ENCODE measurements at places on chromosomes 12 and 14.

DNA sequence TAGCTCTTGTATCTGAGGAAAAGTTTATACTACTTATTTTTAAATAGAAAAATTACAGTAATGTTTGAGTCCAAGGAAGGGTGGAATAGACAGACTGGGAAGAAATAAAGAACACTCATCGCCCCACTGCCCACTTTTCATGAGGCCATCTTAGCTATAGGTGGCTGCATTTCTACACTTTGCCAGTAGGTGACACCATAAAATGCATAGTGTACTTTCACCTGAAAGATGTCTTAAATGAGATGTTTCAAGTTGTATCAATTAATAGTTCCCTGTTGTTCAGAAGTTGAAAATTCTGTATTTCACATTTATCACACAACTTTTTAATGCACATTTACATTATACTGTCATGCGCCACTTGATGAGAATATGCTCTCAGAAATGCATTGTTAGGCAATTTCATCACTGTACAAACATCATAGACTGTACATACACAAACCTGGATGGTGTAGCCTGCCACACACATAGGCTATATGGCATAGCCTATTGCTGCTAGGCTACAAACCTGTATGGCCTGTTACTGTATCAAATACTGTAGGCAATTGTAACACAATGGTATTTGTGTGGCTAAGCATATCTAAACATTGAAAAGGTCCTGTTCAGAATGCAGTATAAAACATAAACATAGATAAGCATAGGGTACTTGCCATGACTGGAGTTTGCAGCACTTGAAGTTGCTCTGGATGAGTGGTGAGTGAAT lies 27.6 kb downstream of the PMCH start:
- DNase-seq: no peak

- no peak for DNase-seq
Observed at GRCh38 chr14:91891721-91892220, 24.4 kb upstream of the TC2N start.

DNA sequence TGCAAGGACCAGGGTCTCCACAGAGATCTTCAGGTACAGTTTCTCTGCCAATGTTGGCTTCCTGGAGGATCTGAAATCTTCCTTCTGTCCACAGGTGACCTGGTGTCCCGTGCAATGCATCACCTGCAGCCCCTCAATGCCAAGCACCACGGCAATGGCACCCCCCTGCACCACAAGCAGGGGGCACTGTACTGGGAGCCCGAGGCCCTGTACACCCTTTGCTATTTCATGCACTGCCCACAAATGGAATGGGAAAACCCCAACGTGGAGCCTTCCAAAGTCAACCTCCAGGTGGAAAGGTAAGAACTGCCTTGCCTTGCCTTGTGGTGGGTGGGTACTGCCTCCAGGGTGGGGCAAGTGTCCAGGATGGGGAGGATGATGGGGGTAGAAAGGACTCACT lies 141.8 kb upstream of the PWP1 start:
- no peak for DNase-seq

DNA sequence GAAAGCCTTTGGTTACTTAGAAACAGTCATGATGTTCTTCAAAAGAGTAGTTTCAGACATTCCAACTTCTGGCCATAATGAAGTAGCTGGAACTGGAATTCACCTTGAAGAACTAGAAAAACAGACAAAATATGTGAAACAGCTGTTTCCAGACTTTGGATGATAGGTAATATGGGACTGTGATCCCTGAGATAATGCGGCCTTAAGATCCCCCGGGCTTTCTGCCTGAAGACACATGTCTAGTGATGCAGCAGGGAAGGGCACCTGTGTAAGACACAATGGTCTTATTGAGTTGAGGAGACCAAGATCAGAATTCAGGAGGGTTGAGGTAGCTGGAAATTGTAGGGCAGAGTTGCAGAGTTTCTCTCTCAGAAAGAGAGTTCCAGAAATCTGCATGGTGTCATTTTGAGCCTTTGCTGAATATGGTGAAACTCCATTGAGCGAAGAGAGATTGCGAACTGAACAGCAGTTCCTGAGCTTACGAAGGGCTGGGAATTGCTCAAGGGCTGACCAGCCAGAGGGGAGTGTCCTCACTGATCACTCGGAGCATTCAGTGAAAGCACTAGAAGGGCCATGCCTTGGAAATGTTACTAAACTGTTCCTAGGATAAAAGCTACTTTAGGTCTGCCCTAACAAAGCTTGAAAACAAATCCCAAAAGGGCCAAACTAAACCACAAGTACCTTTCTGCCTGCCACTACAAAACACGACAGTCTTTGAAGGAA lies 41.7 kb upstream of the FRS2 start:
- no peak for DNase-seq

DNA sequence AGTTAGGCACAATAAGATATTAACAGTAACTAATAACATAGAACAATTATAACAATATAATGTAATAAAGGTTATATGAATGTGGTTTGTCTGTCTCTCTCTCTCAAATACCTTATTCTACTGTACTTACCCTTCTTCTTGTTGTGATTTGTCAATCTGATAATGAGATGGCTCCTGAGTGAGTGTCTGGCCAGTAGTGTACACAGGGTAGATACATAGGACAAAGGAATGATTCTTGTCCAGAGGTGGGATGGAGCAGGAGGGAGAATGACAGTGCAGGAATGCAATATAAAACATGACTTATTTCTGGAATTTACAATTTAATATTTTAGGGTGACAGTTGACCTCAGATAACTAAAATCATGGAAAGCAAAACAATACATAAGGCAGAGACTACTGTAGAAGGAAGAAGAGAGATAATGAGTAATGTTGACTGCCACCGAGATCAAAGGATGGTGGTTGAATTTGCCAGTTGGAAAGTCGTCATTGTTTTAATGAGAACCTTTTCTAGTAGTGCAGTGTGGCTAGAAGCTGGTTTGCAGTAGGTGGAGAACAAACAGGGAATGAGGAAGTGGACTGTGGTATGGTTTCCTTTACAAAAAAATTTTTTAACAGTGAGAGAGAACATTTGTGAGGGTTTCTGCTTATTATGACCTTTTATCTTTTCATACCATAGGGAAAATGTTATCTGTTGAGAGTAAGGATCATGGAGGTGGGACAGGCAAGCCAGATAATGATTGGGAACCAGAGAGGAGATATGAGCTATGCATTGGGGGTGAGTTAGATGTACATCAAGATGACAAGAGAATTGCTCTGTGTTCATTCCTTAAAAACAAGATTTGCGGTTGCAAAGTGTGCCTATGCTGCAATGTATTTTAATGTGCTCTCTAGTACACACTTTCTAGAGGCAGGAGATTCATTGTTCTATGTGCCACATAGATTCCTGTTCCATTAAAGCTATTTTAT lies 458.3 kb downstream of the BTG1 start:
- DNase-seq: peak; percentile 63

DNA sequence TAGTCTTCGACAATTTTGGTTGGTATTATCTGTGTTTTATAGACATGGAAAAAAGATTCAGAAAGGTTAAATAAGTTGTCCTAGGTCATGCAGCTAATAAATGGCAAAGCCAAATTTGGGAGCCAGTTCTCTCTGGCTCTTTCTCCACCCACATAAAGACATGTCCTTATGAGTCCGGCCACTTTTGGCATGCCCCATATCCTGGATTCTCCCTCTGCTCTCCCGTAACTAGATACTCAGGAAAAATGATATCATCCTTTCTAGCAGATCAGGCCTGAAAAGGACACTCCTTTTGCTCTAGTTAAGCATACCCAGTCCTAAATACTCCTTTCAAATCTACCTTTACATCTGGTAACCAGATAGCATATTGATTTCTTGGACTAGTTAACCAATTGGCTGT lies 64.4 kb downstream of the TTLL5 start:
- DNase-seq: no peak

DNA sequence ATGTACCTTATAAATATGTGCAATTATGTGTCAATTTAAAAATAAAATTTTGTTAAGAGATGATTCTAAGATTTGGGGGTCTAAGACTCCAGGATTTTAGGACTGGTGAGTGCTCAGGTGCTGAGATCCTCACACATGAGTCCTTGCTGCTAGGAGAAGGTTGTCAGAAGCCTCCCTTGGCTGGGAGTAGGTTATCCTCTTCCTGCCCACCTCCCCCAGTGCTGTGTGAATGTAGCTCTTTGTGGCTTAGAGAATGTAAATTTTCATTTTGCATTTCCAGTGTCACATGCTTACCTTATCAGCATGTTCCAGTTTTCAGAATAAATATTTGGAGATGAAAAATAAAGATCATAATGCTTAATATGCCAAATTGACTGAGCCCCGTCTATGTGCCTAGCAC lies 114.2 kb upstream of the MDM1 start:
- DNase-seq: no peak

DNA sequence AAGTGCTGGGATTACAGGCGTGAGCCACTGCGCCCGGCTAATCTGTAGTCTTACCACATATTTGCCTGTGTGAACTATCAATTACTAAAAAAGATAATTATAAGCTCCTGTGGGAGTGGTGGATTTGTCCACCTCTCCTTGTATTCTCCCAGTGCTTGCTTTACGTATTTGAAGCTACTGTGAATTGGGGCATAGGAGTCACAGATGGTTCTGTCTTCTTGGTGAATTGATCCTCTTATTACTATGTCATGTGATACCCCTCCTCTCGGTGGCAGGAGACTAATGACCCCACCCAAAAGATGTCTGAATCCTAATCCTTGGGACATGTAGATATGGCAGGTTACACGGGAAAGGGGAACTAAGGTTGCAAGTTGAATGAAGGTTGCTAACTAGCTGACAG lies 11.8 kb downstream of the GPR132 start:
- DNase-seq: no peak

DNA sequence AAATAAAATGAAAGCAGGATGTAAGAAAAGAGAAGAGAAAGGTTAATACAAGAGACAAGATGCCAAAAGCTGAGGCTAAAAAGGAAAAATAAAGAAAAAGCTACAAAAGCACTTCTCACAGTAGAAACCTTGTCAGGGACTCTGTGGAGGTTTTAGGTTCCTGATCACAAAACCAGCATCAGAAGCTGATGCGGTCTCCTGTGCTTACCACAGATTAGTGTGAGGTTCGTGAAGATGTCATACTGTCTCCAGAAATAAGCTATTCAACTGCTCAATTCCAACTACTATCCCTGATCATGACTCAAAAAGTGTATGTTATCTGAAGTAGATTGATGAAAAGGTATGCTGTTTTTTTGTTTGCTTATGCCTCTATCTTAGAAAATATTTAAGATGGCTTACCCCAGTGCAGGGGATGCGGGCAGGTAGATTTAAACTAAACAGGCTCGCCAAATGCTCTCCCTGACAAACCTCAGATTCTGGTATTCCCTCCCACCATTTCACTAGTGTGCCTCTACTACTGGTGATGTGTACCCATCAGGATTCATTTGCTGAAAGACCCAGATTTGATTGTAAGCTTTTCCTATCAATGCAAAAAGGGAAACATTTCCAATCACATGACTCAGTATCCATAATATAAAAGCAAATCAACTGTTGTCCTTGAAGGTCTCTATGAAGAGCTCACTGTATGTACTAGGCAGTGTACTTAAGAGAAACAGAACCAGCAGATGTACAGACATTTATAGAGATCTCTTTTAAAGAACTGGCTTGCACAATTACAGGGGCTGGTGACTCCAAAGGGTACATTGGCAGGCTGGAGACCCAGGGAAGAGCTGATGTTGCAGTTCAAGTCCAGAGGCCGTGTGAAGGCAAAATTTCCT lies 169.5 kb upstream of the FOXN3 start:
- no peak for DNase-seq

- DNase-seq: no peak
Observed at GRCh38 chr14:70019695-70020094, 140.5 kb downstream of the SMOC1 start.

DNA sequence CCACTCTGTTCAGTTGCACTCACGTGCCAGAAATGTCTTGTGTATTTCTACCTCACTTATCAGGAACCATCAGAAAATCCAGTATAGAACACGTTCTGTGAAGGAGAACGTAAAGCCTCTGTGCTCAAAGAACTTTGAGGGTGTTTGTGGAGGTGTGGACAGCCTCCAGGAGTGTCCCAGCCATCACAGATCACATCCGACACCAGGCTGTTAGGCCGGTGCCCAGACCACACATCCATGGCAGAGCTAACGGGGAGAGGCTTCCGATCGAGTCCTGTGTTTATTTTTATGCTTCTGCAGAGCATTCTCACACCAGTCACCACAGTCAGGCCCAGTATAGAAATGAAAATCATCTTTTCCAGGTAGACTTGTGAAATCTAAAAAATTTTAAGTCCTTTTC lies 53.6 kb downstream of the TPCN1 start:
- no peak for DNase-seq

GRCh38 chr12:126171937-126172559 lies 1106.8 kb downstream of the AACS start:
- no peak for DNase-seq

GRCh38 chr12:131539381-131539780 lies 171.5 kb upstream of the SFSWAP start:
- no peak for DNase-seq

GRCh38 chr14:67360470-67361206 lies 510 bp downstream of the EIF2S1 start:
- peak; percentile 14 for DNase-seq

- no peak for DNase-seq
Observed at GRCh38 chr12:43676183-43676813, 82.3 kb downstream of the PUS7L start.

GRCh38 chr12:87690236-87690810 lies 338.9 kb downstream of the C12orf50 start:
- DNase-seq: no peak

GRCh38 chr12:95195122-95195521 lies 22.1 kb downstream of the FGD6 start:
- no peak for DNase-seq

GRCh38 chr12:19196959-19197630 lies 67.6 kb downstream of the PLEKHA5 start:
- DNase-seq: no peak

GRCh38 chr12:28144059-28144458 lies 46.2 kb upstream of the CCDC91 start:
- no peak for DNase-seq

GRCh38 chr12:5514545-5514944 lies 82.6 kb downstream of the NTF3 start:
- no peak for DNase-seq

- DNase-seq: peak; percentile 73
Observed at GRCh38 chr14:100072783-100073346, 7.6 kb downstream of the EVL start.

DNA sequence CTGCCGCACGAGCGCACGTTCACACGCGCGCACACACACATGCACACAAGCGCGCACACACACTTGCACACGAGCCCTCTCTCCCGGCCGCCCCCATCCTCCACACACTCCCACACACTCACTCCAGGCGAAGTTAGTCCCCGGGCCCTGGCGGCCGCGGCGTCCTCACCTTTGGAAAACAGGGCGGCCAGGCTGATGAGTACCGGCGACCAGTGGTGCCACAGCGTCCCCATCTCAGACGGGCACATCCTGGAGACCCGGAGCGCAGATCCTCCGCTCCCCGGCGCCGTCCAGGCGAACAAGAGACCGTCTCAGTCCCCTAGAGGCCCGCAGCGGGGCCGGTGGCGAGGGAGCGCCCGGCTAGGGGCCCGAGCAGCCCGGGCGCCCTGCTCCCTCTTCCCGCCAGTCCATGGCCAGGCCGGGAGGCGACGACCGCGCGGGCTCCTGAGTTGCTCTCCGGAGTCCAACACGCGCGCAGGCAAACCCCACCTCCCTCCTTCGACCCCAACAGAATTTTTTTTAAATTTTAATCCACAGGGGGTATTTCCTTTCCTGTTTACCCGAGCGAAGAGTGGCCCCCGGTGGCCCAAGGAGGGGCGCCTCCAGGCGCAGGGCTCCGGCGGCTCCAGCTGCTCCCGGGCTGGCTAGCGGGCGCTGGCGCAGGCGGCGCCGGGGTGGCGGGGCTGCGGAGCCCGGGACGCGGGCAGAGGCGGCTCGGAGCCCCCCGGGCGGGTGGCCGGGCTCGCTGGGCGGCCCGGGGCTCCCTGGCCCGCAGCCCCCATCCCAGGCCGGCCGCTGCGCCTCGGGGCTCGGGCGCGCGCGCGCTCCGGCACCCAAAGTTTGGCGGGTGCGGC lies 506 bp downstream of the TMEM132D start:
- no peak for DNase-seq
